ENCODE measurements at places on chromosomes 16 and 17.
A peak's percentile ranks its signal among the peaks of the same experiment; 100 is the strongest.

GRCh38 chr17:73194514-73195222, 1.8 kb downstream of the COG1 start:
- DNase-seq: no peak

GRCh38 chr17:57327176-57327970, 71.0 kb downstream of the MSI2 start:
- DNase-seq: no peak

GRCh38 chr16:85800321-85800669, 800 bp downstream of the COX4I1 start:
- DNase-seq: no peak

DNA sequence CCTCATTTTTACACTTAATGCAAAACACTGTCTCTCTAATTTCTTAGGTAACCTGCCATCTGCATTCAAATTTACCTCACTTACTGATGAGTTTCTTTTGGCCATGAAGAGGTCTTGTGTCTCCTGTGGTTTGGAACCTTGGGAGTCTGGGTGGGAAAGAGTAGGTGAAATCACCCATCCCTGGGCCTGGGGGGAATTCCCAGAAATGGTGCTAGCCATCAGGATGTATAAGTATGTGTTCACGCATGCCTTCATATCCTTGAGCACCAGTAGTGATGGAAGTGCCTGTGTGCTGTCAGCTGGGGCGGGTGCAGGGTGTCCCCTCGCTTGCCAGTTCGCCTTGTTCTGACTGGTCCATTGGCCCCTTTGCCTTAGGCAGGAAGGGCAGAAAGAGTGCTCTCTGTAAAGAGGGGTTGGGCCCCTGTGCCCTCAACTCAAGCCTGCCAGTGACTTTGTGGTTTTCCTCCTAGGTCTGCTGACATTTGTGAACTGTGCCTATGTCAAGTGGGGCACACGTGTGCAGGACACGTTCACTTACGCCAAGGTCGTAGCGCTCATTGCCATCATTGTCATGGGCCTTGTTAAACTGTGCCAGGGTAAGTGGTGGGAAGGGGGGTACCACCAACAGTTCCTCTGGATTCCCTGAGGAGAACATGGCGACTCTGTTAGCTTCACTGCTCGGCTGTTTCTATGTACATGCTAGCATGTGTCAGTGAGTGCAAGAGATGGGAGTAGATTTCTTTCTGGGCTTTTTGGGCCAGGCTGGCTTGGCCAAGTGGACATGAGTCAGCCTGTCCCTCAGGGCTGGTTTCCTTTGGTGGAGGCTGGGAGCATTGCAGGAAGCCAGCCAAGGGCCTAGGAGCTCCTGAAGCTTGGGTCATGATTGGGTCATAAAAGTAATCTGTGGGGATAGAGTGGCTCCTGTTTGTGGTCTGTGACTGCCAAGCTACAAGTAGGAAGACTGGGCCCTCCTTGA, 23.2 kb downstream of the SLC7A6OS start:
- no peak for DNase-seq

DNA sequence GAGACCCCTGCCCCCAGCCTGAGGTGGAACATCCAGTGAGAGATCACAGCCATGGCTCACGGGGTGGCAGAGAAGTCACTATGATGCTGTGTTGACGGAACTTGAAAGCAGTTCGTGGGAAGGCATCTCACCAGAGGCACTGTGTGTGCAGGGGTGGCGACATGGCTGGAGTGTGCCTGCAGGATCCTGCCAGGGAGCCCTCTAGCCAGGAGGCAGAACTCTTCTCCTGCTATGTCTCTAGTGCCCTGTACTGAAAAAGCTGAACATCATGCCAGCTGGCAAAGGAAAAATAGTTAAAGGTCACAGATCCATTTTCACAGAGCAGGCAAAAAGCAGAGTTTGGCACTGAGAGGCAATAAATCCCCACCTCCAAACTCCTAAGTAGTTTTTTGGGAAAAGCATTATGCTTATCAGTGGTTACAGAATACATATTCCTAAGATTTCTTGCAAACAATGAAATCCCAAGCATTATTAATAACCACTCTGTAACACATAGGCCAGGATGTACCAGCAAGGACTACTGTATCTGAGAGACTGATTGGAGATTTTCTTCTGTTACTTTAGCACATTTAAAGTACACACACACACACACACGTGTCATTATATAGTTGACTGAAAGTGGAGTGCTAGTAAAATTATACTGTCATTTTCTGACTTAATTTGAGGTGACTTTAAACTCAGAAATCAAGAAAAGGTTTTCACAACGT, 36.8 kb downstream of the TNRC6C start:
- DNase-seq: no peak

GRCh38 chr17:57422574-57423164, 166.3 kb downstream of the MSI2 start:
- DNase-seq: no peak

GRCh38 chr17:6348891-6349290, 86.0 kb downstream of the AIPL1 start:
- DNase-seq: no peak

- DNase-seq: no peak
These were observed 8.5 kb downstream of the PRSS27 start for GRCh38 chr16:2711370-2712062.

DNA sequence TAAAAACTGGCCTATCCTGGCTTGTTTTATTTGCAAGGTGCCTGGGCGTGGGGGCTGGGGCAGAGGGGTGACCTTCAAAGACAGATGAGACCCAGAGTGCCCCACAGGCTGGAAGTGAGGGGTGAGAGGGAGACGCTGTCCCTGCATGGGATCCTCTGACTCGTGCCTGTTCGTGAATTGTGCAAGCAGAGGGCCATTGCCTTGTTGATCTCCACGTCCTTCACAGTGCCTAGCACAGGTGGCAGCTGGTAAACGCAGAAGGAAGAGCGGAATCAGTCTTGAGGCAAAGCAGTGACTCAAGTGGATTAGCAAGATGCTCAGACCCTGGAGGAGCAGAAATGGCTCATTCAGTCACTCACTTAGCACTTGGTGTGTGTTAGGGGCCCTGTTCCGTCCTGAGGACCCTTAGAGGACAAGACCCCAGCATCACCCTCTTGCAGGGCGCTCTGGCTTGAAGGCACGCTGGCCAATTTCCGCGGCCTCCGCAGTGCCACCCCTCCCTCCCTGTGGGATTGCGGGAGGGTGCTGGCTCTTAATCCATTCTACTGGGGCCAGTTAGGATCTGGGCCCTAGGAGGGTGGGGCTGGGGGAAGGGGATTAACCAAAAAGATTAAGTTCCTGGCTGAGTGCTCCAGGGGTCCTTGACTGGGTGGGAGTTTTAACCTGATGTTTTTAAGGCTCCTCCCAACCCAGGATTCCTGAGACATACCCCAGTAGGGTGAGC, 151.2 kb downstream of the CCDC182 start:
- no peak for DNase-seq

GRCh38 chr17:71824671-71825070, 296.1 kb upstream of the SOX9 start:
- DNase-seq: no peak

DNA sequence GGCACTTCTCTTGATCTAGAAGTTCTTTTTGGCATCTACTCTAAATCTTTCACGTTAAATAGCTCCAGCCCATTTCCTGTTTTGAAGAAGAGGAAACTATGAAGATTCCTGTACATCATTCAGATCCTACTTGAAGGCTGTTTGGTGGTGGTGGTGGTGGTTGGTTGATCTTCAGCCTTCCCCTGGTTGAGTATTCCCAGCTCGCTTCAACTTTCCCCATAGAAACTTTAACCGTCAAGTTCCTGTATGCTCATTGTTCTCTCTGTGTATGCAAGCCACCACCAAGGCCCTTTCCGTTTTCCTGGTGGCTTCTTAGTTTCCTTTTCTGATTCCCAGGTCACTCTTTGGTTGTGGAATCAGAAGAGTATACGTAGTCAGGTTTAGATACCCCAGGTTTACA, 3.3 kb downstream of the LRRC46 start:
- no peak for DNase-seq

DNA sequence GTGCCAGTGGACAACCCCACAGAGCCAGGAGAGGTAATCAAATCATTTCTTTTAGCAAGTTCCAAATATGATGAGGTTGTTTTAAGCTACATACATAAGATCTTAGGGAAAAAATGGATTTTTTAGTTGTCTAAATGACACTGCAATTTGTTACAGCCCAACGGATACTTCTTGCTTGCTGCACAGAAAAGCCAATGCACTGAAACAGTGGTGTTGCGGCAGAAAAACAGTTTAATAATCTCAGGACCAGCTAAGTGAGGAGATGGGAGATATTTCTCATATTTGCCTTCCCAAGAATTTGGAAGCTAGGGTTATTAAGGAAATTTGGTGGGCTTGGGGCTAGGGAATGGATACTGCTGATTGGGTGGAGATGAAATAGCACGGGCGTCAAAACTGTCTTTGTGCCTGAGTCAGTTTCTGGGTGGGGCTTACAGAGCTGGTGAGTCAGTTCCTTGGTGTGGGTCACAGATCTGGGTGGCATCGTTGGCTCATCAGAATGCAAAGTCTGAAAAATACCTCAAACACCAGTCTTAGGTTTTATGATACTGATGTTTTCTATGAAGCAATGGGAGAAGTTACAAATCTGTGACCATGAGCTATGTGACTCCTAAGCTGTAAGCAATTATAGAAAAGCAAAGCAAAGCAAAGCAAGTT, 255.4 kb downstream of the IRX3 start:
- no peak for DNase-seq

GRCh38 chr17:63024716-63025115, 58.7 kb downstream of the TANC2 start:
- no peak for DNase-seq

DNA sequence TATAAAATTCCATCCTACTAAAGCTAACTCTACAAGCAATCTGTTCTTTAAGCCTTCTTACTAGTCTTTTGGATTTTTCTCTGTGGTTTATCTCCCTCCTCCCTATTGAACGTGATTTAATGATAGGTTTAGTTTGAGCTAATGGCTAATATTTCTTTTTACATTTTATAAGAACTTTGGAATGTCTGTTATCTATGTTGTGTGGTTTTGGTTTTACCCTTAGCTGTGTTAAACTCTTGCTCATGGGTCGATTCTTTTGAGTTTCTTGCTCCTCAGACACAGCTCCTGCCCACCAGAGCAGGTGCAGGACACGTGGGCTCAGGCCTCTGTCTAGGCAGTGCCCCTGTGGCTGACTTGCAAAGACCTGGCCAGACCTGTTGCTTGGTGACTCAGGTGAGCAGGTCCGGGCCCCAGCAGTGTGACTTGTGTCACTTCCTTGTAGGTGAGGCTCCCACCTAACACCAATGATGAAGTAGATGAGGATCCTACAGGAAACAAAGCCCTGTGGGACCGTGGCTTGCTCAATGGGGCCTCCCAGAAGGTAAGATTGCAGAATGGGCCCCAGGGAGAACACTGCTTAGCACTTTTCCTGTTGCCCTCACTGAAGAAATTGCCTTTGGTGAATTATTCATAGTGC, 45.1 kb downstream of the SF3B3 start:
- DNase-seq: no peak

DNA sequence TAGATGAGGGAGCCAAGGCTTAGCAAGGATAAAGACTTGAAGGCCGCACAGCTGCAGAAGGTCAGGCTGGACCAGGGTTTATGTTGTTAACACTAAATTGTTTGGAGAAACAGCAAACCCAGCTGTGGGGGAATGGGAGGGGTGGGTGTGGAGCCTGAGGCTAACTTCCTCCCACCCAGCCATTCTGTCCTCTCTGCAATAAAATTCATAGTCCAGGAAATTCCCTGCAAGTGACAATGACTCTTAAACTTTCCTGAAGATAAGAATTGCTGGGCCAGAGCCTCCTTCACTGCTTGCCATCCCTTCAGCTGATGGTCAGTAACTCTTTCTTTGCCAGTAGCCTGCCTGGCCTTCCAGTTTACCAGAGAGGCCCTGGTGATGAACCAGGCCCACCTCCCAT, 19.4 kb upstream of the ATP5MC1 start:
- DNase-seq: no peak

DNA sequence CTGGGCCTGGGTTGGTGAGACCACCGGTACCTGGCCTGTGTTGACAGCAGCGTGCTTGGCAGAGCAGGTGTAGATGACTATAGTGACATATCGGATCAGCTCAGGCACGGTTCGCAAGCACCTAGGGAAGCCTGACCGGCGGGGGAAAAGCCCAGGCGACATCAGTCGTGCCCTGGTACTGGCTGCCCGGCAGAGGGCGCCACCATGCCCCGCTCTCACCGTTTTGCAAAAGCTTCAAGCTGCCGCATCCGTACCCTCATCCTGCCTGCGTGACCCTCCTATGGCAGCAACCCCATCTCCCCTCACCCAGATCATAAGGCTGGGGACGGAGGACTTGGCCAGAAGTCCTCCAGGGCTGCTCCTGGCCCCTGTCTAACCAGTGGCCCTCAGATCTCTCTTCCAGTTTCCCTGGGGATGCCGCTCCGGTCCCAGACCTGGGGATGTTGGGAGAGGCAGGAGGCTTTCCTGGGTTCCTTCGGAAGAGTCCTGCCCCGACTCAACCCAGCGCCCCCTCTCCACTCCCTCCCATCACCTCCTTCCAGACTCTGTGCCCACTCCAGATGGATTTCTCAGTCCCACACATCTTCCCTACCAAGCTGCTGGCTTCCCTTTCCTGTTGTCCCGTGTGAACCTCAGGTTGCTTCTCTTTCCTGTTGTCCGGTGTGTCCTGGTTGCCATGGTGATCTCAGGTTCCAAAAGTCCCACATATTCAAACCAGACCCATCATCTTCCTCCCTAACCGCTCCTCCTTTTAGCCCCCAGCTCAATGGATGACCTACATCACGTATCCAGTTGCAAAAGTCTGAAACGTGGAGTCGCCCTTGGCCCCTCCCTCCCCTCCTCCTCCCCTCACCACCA, 13.7 kb downstream of the ALOX12B start:
- DNase-seq: peak; percentile 81

GRCh38 chr17:40110026-40110845, 9.8 kb upstream of the NR1D1 start:
- DNase-seq: no peak

DNA sequence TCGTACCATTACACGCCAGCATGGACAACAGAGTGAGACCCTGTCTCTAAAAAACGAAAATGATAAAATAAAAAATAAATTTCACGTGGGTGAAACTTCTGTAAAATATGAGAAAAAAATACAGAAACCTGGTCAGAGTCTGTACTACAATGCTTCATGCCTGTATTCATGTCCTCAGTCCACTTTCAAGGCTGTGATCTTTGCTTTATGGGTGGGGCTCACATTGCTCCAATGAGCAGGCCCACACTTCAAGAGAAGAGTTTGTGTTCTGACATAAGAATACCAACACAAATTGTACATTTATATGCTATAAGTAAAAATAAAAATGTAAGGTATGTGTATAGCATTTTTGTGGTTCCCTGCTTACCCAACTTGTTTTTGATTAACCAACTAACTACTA, 32.2 kb upstream of the ABCA3 start:
- DNase-seq: no peak
